GM03348 (cell line): ENCODE measurements at places on chromosomes 5 and 9.

- peak; percentile 35 for DNase-seq
Observed at GRCh38 chr9:79360387-79361347, 211.1 kb upstream of the TLE4 start.

GRCh38 chr5:108379722-108380530 lies 2.0 kb downstream of the FBXL17 start:
- DNase-seq = no peak

DNA sequence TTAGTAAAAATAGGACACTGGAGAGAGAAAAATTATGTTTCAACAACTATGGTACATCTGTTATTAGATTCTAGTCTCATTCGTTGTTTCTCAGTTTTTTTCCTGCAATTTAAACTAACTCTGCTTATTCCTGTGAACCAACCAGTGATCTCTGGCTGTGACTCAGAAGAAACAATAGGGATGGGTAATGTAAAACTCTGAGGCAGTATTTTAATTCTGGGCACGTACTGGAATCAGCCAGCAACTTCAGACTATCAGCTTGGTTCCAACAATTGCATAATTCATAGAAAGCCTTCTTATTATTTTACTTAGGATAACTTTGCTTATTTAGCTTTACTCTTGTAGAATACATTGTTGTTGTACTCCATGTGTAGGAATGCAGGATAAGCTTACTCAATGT lies 28.8 kb downstream of the MLLT3 start:
- peak; percentile 41 for DNase-seq

DNA sequence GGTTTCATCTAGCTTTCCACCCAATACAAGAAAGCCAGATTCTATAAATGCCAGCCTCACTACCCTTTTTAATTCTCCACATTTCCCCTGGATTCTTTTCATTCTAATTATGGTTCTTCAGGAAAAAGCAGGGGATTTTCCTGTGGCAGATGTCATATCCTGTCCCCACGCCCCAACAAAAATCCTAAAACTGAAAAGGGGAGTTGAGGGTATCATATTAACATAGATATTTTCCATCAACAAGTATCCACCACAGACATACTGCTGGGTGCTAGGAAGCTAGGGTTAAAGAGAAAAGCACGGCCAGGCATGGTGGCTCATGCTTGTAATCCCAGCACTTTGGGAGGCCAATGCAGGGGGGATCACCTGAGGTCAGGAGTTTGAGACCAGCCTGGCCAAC lies 38.0 kb downstream of the CDK5RAP2 start:
- DNase-seq = no peak

- peak; percentile 33 for DNase-seq
Observed at GRCh38 chr9:3179711-3180110, 335.8 kb upstream of the PUM3 start.

- DNase-seq = peak; percentile 17
Observed at GRCh38 chr5:65696892-65697291, 25.0 kb downstream of the SGTB start.

GRCh38 chr5:13843175-13843846 lies 101.2 kb downstream of the DNAH5 start:
- no peak for DNase-seq

DNA sequence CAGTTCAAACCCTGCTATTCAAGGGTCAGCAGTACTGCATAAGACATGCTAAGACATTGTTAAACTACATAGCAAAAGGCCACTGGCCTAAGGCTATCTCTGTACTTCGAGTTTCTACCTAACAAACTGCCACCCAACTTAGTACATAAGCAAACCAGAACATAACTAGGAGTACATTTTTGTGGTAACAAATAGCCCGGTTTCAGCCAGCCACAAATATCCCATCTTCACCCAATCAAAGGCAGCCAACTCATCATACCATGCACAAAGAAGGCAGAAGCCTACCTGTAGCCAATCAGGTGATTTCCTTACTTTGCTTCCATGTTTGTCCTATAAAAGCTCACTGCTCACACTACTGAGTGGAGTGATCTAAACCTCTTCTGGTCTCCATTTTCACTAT lies 201.4 kb downstream of the SMARCA2 start:
- DNase-seq = no peak

GRCh38 chr9:106878934-106879333 lies 16.0 kb downstream of the ZNF462 start:
- peak; percentile 62 for DNase-seq

DNA sequence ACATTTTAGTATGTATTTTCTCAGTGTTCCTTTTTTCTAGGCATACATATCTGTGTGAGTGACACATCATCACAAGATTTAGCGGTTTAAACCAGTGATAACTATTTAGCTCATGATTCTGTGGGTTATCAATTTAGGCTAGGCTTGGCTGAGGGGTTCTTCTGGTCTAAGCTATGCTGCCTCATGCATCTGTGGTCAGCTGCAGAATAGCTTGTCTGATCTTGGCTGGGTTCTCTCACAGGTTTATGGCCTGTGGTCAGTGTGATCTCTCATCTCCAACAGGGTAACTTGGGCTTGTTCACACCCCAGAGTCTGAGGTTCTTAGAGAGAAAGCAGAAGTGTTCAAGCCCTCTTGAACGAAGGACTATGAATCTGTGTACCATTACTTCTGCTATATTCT lies 363.3 kb downstream of the KDM4C start:
- no peak for DNase-seq

GRCh38 chr5:168073991-168074800 lies 217.2 kb upstream of the WWC1 start:
- peak; percentile 68 for DNase-seq

GRCh38 chr5:95930141-95930930 lies 31.3 kb downstream of the ELL2 start:
- no peak for DNase-seq

DNA sequence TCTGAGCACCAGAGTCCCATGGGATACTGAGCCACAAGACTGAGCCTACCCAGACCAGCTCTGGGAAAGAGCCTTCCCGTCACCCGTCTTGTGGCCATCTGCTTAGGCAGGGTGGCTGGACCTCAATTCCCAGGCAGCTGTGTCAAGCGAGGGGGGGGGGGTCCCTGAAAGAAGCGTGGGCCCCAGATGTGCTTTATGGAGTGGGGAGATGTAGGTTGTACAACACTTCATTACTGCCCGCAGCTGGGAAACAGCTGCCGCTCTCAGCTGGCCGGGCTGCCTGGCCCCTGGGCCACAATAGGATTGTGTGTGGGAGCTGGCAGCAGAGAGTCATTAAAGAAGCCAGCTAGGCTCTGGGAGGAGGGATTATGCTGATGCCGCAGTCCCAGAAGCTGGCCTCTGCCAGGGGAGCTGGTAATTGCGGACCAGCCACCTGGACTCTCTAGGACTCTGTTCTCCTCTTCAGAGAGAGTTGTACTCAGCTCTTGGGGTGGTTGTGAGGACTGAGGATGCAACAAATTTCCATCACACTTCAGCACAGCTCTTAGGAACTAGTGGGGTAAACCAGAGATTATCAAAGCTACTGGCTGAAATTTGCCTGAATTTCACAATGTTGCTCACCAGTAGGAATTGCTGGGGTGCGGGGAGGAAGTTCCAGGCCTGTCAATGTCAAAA lies 145.4 kb downstream of the GADD45G start:
- DNase-seq = no peak

DNA sequence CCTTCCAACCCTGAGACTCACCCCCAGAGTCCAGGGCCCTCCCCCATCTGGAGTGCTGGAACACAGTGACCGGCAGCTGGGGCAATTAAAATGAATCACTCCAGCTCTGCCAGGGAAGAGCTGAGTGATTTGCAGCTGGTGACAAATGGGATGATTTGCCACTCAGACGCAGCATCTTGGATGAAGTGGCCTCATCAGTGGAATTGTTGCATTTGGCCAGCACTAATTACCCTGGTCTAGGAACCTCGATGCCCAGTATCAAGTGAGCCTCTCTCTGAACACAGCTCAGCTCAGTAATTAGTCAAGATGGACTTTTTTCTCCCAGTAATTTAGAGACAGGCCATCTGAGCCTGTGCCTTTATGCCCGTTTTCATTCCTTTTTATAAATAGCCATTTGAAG lies 259.5 kb downstream of the GRIA1 start:
- DNase-seq = peak; percentile 54

- DNase-seq = peak; percentile 81
Observed at GRCh38 chr9:135602789-135603481, 36.4 kb downstream of the GLT6D1 start.

DNA sequence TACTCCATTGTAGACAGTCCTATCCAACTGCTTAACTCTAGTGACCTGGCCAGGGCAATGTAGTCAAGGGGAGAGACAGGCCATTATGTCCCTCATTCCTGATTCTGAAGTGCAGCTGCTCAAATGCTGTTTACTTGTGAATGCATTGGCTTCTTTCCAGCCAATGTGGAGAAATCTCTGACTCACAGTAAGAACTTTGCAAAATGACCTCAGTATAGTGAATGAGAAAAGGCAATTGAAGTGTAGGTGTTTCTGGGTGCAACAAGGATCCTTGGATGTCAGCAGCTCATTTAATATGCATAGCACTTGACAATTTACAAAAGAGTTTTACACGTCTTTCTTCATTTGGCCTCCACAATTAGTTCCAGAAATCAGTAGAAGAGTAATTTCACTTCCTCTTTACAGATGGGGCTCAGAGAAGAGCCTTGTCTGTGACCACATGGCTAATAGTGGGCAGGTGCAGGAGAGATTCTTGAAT lies 367.2 kb downstream of the OSTF1 start:
- DNase-seq = no peak

- DNase-seq = no peak
Observed at GRCh38 chr5:181153814-181154213, 6.4 kb downstream of the OR2V2 start.

GRCh38 chr5:118761814-118762213 lies 226.5 kb downstream of the DTWD2 start:
- no peak for DNase-seq

DNA sequence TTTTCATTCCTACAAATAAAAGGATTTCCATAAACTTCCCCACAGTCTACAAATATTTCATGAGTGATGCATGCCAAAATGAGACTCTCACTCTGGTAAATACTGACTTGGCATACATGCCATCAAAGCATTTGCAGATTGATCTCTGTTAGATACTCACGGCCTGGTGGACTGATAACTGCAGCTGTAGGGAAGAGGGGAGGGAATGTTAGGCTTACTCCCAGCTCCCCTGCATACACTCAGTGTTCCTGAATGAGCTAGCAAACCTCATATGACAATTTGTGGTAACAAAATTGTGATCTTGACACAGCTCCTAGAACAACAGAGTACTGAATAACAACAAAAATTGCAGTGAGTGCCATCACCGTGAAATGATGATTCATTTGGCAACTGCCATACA lies 435.3 kb downstream of the NR2F1-AS1 start:
- DNase-seq = no peak

DNA sequence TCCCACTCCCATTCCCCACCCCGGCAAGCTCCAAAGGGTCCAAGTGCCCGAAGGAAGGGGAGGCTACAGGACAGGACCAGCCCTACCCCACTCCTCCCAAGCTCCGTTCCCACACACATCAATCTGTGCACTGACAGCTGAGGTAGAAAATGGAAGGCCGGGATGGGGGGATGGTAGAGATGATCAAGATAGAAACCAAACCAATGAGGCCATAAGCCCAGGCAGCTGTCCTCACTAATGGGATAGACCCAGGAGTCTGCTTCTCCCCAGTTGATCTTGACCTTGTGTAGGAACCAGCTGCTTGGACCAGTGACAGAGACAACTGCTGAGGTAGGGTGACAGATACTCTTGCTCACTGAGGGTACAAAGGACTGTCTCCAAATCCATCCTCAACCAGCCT lies 38.6 kb downstream of the B4GALT1 start:
- DNase-seq = no peak

DNA sequence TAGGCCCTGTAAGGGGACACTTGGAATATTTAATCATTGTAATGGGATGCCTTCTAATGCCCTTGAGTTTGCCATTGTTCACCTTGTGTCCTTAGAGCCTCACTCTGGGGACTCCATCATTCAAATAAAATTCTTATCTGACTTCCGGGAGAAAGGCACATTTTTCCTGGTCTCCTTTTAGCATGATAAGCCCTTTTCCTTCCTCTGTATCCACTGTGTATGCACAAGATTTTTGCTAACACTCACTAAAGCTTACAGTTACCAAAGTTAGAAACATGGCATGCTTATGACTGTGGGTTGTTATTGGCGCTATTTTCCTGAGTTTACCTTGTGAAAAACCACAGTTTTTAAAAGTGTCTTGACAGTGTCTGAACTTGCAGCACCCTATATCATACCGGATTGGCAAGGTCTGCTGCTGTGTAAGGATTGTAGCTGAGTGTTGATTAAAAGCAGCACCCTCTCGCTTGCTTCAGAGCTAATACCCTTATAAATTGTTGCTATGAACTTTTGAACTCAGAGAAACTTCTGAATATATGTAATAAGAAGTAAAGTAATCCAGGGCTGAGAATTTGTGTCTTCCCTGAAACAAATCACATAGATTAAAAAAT lies 46.4 kb downstream of the SNCAIP start:
- no peak for DNase-seq

- no peak for DNase-seq
Observed at GRCh38 chr9:106857811-106858470, 5.0 kb upstream of the ZNF462 start.

GRCh38 chr5:126455728-126456127 lies 32.5 kb downstream of the GRAMD2B start:
- DNase-seq = no peak

DNA sequence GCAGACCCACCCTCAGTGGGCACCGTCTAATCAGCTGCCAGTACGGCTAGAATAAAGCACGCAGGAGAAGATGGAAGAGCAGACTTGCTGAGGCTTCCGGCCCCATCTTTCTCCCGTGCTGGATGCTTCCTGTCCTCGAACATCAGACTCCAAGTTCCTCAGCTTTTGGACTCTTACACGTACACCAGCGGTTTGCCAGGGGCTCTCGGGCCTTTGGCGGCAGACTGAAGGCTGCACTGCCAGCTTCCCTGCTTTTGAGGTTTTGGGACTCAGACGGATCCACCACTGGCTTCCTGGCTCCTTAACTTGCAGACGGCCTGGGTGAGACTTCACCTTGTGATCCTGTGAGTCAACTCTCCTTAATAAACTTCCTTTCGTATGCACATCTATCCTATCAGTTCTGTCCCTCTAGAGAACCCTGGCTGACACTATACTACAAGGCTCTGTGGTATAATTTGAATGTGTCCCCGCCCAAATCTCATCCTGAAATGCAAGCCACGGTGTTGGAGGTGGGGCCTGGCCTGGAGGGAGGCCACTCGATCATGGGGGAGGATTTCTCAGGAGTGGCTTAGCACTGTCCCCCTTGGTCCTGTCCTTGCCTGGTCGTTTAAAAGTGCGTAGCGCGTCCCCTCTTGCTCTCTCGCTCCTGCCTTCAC lies 31.1 kb upstream of the NRARP start:
- DNase-seq = no peak

GRCh38 chr5:143350751-143351602 lies 52.5 kb downstream of the NR3C1 start:
- DNase-seq = peak; percentile 55
